CD4-positive, alpha-beta T cell (primary cell): ENCODE measurements at places on chromosomes 6 and 20.
A peak's percentile ranks its signal among the peaks of the same experiment; 100 is the strongest.

GRCh38 chr6:97666889-97667288, 383.9 kb upstream of the MMS22L start:
- H3K4me3 ChIP-seq, result no peak overlapping the region
- H3K27ac ChIP-seq, result no peak overlapping the region
- H3K27me3 ChIP-seq, result no peaks in the 10 kb centered on the region

DNA sequence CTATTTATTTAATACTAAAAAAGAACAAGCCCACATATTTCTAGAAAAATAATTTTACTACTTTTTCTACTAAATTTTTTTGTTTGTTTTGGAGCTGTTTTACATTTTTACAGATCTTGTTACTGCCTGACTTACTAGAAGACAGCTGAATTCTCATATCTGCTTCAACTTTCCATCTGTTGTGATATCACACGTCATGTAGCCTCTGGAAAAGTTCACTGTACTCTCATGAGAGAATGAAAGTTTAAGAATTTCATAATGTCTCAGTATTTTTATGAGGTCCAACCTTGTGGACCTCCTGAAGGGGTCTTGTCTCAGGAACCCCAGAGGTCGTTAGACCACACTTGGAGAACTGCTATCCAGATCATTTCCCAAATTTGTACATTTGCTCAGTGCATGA, 81.7 kb upstream of the MTHFD1L start:
- no peaks in the 10 kb centered on the region for H3K27me3 ChIP-seq
- no peaks in the 10 kb centered on the region for H3K4me1 ChIP-seq
- no peak for DNase-seq
- H3K36me3 ChIP-seq, result no peaks in the 10 kb centered on the region

GRCh38 chr20:20680991-20681508, 31.4 kb downstream of the RALGAPA2 start:
- DNase-seq, result no peak
- H3K27ac ChIP-seq, result no peak overlapping the region
- H3K27me3 ChIP-seq, result no peaks in the 10 kb centered on the region
- H3K4me3 ChIP-seq, result no peak overlapping the region
- H3K4me1 ChIP-seq, result peaks cover 19% of the 10 kb centered on the region

- no peak overlapping the region for H3K4me3 ChIP-seq
- H3K27ac ChIP-seq, result no peak overlapping the region
Measured at GRCh38 chr6:132261354-132261753, 139.9 kb downstream of the MOXD1 start.

DNA sequence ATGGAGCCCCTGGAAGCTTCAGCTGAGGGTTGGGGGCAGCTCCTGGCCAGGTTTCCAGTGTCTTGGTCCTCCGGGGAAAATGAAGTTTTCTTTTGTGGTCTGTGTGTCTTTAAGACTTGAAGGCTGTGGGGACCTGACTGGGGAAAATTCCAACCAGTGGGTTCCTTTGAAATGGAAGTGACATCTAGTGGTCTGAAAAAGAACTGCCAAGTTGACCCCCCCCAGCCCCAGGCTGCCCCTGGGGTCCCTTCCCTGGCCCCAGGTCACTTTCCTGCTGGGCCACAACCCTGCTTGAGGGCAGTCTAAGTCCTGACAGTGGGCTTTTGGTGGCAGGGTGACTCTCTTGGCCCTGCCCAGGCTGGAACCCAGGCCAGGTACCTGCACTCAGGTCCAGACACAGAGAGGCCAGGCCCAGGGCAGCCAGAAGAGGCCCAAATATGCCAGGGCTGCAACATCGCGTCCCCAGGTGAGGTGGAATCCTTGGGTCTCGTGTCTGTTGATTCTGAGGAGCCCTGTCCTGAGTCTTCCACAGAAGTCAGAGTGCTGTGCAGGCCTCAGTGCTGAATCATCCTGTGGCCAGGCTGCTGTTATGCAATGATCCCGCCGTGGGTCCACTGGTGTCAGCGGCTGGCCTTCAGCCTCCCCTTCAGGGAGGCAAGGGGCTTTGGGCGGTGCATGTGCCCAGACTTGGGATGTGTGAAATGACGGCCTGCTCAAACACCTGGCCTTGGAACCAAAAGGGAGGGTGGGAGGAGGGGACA, 68.4 kb downstream of the VEGFA start:
- no peaks in the 10 kb centered on the region for H3K27me3 ChIP-seq
- DNase-seq, result peak; percentile 37
- no peak overlapping the region for H3K27ac ChIP-seq
- H3K4me3 ChIP-seq, result no peak overlapping the region
- H3K36me3 ChIP-seq, result no peaks in the 10 kb centered on the region

GRCh38 chr20:17992224-17992637, 23.4 kb downstream of the MGME1 start:
- H3K27me3 ChIP-seq, result no peaks in the 10 kb centered on the region
- H3K27ac ChIP-seq, result no peak overlapping the region
- H3K36me3 ChIP-seq, result peaks cover 19% of the 10 kb centered on the region

GRCh38 chr6:43516697-43517504, at the start of the genes POLR1C and YIPF3:
TSS of gene POLR1C (plus strand) at chr6:43517089. CDS start at chr6:43517110, 21 bp downstream.
TSS of gene YIPF3 (minus strand) at chr6:43516926. CDS start at chr6:43516807, 119 bp downstream.
- H3K4me3 ChIP-seq, result peak within 1 kb of the TSS; percentile 100
- peaks cover 43% of the 10 kb centered on the region for H3K4me1 ChIP-seq
- H3K36me3 ChIP-seq, result peaks cover 68% of the 10 kb centered on the region
- H3K27ac ChIP-seq, result peak within 1 kb of the TSS; percentile 81
- DNase-seq, result peak; percentile 96
- no peaks in the 10 kb centered on the region for H3K27me3 ChIP-seq

DNA sequence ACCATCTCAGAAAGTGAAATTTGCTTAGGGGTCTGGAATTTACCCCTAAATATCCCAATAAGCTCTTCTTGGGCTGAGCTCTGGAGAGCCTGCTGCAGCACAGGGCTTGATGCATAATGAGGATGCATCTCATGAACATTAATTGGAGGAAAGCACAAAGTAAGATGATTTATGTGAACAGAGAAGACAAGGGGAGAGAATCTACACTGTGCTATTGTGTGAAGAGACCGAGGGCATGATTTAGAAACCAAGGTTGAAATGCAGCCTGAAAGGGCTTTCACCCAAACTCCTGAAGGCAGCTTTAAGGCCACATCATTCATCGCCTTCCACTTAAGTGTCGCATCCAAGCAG, 27.8 kb upstream of the GPR63 start:
- no peak overlapping the region for H3K4me3 ChIP-seq
- DNase-seq, result no peak
- H3K36me3 ChIP-seq, result no peaks in the 10 kb centered on the region
- H3K27ac ChIP-seq, result no peak overlapping the region
- peaks cover 16% of the 10 kb centered on the region for H3K27me3 ChIP-seq

- no peaks in the 10 kb centered on the region for H3K27me3 ChIP-seq
- H3K36me3 ChIP-seq, result no peaks in the 10 kb centered on the region
- no peaks in the 10 kb centered on the region for H3K4me1 ChIP-seq
- H3K27ac ChIP-seq, result no peak overlapping the region
Measured at GRCh38 chr20:33475381-33476152, 14.3 kb upstream of the CBFA2T2 start.

DNA sequence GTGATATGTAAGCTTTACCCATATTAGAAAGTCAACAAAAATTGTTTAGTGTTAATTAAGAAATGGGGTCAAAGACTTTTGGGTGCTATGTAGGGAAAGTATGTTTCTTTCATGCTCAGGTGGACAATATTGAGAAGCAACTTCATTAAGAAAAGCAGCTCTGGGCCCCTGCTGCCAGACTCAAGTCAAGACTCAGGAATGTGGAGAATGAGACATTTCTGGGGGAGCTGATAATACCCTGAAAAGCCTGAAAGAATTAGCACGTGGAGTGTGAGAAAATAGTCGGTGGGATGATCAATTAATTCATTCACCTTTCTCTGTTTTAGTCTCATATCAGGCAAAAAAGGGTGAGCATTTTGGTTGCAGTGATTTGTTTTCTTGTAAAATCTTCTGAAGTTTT, 175.1 kb upstream of the IMPG1 start:
- H3K27me3 ChIP-seq, result no peaks in the 10 kb centered on the region
- H3K27ac ChIP-seq, result no peak overlapping the region
- H3K4me3 ChIP-seq, result no peak overlapping the region
- no peaks in the 10 kb centered on the region for H3K4me1 ChIP-seq
- no peak for DNase-seq

- H3K27me3 ChIP-seq, result no peaks in the 10 kb centered on the region
- no peaks in the 10 kb centered on the region for H3K36me3 ChIP-seq
- no peaks in the 10 kb centered on the region for H3K4me1 ChIP-seq
- H3K4me3 ChIP-seq, result no peak overlapping the region
Measured at GRCh38 chr6:156250593-156250992, 526.6 kb upstream of the ARID1B start.

- no peak overlapping the region for H3K27ac ChIP-seq
- no peaks in the 10 kb centered on the region for H3K4me1 ChIP-seq
- H3K27me3 ChIP-seq, result peaks cover 5% of the 10 kb centered on the region
Measured at GRCh38 chr20:10806539-10806938, 132.7 kb upstream of the JAG1 start.

DNA sequence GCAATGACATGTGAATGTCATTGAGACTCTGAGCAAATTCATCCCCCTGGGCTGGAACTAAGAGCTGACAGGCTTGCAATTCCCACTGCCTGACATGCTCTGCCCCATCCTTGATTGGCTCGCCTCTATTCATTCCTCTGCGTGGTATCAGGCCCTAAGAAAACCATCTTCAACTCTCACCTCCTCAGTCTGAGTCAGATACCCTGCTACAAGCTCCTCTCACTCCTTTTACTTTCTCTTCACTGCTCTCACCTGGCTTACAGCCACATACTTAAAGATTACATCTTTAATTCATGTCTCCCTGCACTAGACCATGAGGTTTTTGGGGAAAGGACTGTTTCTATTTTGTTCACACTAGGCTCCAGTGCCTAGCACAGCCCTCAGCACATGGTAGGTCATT, 131.6 kb downstream of the KIF6 start:
- no peaks in the 10 kb centered on the region for H3K27me3 ChIP-seq
- no peaks in the 10 kb centered on the region for H3K36me3 ChIP-seq
- H3K4me1 ChIP-seq, result no peaks in the 10 kb centered on the region
- no peak overlapping the region for H3K27ac ChIP-seq
- no peak overlapping the region for H3K4me3 ChIP-seq
- DNase-seq, result no peak

DNA sequence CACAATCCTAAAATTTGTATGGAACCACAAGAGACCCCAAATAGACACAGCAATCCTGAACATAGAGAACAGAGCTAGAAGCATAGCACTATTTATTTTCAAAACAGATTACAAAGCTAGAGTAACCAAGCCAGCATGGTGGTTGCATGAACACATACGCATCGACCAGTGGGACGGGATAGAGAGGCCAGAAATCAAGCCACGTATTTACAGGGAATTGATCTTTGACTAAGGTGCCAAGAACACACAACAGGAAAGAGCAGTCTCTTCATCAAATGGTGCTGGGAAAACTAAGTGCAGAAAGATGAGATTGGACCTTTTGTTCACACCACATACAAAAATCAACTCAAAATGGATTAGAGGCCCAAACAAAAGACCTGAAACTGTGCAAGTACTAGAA, 21.1 kb downstream of the TTLL2 start:
- DNase-seq, result no peak
- peaks cover 13% of the 10 kb centered on the region for H3K4me1 ChIP-seq
- peaks cover 3% of the 10 kb centered on the region for H3K27me3 ChIP-seq
- H3K27ac ChIP-seq, result no peak overlapping the region
- H3K4me3 ChIP-seq, result no peak overlapping the region
- H3K36me3 ChIP-seq, result no peaks in the 10 kb centered on the region

DNA sequence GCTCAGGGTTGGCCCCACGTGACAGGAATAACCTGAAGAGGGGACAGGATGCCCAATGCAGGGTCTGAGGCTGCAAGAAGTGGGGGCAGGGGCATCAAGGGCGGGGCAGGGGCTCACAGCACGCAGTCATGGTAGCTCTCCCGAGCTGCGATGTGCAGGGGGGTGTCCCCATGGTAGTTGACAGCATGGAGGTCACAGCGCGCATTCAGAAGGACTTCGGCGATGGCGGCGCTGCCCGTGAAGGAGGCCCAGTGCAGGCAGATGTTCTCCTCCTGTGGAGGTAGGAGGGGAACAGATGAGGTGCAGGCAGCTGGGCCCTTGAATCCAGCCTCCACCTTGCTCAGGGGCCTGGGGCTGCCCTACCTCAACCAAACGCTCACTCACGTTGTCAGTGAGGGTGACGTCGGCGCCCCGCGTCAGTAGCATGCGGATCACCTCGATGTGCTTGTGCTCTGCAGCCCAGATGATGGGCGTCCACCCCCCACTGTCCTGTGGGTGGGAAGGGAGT, 5.8 kb upstream of the SLC44A4 start:
- no peak for DNase-seq
- H3K4me1 ChIP-seq, result peaks cover 8% of the 10 kb centered on the region
- no peak overlapping the region for H3K27ac ChIP-seq
- no peak overlapping the region for H3K4me3 ChIP-seq
- H3K36me3 ChIP-seq, result peaks cover 89% of the 10 kb centered on the region

DNA sequence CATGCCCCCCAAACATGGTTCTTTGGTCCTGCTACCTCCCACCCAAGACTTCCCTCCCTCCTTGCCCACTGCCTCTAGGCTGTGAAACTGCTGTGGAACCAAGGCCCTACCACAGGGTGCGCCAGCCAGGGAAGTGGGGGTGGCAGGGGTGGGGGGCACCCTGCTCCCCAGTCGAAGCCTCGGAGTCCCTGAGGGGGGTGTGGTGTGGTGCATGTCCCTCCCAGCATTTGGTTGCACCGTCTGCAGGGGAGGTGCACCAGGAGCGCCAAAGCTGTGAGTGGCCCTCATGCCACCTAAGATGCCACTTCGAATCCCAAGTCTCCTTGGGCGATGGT, 1.8 kb downstream of the RGS19 start:
- H3K36me3 ChIP-seq, result peaks cover 41% of the 10 kb centered on the region
- peaks cover 52% of the 10 kb centered on the region for H3K4me1 ChIP-seq
- H3K27ac ChIP-seq, result peak overlapping the region; percentile 68

DNA sequence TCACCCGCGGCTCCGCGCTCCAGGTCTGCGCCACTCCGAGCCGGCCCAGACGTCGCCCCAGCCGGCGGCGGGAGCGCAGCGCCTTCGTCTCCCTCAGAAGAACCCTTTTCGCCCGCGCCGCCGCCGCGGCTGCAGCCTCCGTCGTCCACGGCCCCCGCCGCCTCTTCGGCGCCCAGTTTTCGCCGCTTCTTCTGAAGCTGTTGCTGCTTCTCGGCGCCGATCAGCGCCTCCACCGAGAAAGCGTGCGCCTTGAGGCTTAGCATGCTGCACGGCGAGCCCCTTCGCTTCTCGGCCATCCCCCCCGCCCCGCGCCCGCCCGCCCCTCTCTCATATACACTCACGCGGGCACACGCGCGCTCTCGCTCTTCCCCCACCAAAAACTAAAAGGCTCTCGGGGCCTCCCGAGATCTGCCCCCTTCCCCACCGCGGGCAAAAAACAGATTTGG, 489 bp downstream of the TBX18 start:
- peaks cover 58% of the 10 kb centered on the region for H3K27me3 ChIP-seq
- peaks cover 5% of the 10 kb centered on the region for H3K4me1 ChIP-seq
- H3K4me3 ChIP-seq, result no peak overlapping the region
- no peaks in the 10 kb centered on the region for H3K36me3 ChIP-seq
- H3K27ac ChIP-seq, result no peak overlapping the region

GRCh38 chr6:47276377-47276776, 33.3 kb downstream of the TNFRSF21 start:
- no peaks in the 10 kb centered on the region for H3K4me1 ChIP-seq
- H3K4me3 ChIP-seq, result no peak overlapping the region
- DNase-seq, result no peak
- no peaks in the 10 kb centered on the region for H3K36me3 ChIP-seq
- H3K27ac ChIP-seq, result no peak overlapping the region

DNA sequence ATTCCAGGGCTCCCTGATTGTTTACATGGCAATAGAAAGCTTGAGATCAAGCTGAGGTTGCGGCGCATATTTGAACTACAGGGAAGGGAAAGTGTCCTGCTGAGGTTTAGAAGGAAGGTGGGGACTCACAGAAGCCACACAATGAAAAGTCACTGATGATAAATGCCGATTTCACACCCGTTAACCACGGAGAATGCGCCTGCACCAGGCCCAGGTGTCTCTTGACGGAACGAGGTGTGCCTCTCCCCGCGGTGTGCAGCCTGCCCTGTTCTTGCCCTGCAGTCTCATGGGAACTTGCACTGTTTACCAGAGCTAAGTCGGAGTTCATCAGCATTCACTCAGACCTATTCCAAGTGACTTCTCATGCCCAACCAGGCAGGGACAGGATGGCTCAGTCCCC, 90.3 kb downstream of the LY86 start:
- H3K27ac ChIP-seq, result no peak overlapping the region
- H3K4me1 ChIP-seq, result peaks cover 3% of the 10 kb centered on the region
- no peak overlapping the region for H3K4me3 ChIP-seq
- no peaks in the 10 kb centered on the region for H3K27me3 ChIP-seq
